DMS 273 treated with DMSO at 0.1 percent for 48 hours (cell line): ENCODE measurements at places on chromosomes 2 and 18.
A peak's percentile ranks its signal among the peaks of the same experiment; 100 is the strongest.

- no peak for DNase-seq
Measured at GRCh38 chr2:122469147-122469546, 713.7 kb downstream of the TSN start.

- DNase-seq = peak; percentile 9
Measured at GRCh38 chr2:7191932-7192331, 274.7 kb downstream of the RNF144A start.

DNA sequence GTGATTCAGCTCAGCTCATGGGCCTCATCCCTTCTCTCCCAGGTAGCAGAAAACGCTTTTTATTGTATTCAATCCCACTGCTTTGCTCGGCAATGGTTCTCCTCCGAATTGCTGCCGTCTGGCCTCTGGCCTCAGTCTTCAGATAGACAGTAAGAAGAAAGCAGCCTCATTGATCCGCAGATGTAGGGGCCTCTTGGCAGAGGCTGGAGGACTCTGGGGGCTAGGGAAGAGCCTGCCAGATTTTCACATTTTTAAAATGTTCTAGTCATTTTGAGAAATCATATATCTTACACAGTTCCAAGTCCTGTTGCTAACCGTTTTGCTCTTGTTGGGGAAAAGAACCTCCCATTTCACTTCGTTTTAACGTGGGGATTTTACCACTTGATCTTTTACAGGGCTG lies 123.3 kb downstream of the RNF144A start:
- no peak for DNase-seq

DNA sequence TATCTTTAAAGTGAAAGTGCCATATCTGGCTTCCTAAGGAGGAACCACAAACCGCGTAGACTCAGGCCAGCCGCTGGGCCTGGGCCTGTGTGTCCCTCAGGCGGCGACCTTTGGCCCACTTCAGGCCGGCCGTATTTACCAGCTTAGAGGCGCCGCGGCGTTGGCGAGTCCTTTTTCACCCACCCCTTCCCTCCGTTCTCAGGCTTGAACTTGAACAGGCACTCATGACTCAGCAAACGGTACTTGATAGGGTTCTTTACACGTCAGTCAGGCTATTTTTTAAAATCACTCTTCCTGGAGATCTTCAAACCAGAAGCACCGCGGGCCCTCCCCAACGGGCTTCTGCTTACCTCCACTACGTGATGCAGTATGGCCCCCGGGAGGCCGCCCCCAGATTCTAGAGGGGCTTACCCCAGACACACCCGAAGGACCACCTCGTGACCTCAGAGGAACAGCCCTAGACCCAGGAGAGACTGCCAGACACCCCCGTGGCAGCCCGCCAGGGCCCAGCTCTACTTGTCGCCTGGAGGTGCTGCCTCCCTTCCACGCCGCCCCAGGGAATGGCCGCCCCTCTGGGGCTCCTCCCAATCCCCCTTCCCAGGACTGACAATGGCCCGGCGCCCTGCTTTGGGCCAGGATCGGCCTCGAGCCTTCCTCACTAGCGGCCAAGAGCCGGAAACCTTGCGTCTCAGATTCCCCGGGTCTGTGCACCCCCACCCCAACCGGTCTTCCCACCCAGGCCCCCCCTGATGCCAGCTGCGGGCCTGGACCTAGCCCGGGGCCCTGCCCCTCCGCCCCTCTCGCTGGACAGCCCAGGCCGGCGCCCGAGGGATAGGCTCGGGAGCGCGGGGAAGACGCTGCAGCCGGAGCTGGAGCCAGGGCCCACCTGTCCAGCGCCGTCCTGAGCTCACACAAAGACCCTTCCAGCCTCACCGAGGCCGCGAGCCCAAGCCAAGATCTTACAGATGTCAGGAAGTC lies 33.8 kb upstream of the IMPA2 start:
- DNase-seq = peak; percentile 47

DNA sequence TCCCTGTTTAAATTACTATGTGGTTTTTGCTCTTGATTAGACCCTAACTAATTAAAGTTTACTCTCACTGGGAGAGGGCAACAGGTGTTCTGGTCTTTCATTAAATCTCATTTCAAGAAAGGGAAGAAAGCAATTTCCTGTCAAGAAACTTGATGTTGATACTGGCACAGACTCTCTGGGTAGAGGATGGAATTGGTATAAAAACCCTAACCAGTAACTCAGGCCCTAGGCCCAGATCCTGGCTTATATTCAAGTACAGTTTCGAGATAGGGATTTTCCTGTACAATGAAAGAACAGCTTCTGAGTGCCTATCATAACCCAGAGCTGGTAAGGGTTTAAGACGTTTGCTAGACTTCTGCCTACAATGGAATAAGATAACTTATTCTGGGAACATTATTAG lies 61.6 kb upstream of the ACYP2 start:
- no peak for DNase-seq

- no peak for DNase-seq
Measured at GRCh38 chr2:234495251-234496054, 1.4 kb downstream of the ARL4C start.

DNA sequence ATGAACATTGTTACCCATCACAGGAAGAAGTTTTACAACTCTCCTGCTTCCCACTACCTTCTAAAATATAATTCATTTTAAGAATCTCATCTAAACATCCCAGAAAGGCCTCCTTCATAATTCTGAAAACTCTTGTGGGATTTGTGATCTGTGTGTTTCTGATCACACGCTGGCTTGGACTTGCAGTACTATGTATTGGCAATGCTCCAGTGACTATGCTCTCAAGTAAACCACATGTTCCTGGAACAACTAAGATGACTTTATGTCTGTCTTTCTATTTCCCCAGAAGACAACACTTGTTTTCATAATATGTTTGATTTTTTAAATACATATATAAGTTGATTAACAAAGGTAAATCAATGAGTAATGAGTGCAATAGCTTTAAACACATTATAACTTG lies 376.6 kb upstream of the NETO1 start:
- no peak for DNase-seq

- DNase-seq = no peak
Measured at GRCh38 chr2:54404270-54404669, 51.9 kb upstream of the SPTBN1 start.

- DNase-seq = no peak
Measured at GRCh38 chr2:134745023-134745422, 26.2 kb upstream of the TMEM163 start.

- DNase-seq = no peak
Measured at GRCh38 chr2:201597397-201597796, 45.9 kb downstream of the TMEM237 start.

- no peak for DNase-seq
Measured at GRCh38 chr2:70081221-70081620, 6.1 kb upstream of the PCBP1 start.

- DNase-seq = no peak
Measured at GRCh38 chr18:31646332-31647126, 37.9 kb downstream of the B4GALT6 start.

DNA sequence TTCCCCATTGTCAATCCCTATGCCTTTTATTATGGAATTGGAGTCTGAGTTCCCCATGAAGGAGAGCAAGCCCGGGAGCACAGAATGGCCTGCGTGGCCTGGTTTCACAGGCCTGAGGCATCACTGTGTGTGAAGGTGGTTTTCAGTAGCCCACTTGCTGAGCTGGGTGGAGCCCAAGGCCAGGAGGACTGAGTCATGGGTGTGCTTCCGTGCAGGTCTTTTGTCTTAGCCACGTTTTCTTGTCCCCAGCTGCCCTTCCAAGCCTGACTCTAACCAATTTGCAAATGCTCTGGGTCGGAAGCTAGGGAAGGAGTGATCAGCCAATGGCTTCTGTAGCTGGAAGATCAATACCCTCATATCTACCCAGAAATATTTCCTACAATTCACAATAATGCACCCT lies 119.2 kb downstream of the MAPK4 start:
- no peak for DNase-seq
